ENCODE measurements at places on chromosomes 1 and 21.

GRCh38 chr21:27975514-27975913, 1008.6 kb upstream of the ADAMTS5 start:
- DNase-seq, result no peak

- DNase-seq, result no peak
These were observed 406.6 kb upstream of the CAMK1G start for GRCh38 chr1:209176866-209177430.

DNA sequence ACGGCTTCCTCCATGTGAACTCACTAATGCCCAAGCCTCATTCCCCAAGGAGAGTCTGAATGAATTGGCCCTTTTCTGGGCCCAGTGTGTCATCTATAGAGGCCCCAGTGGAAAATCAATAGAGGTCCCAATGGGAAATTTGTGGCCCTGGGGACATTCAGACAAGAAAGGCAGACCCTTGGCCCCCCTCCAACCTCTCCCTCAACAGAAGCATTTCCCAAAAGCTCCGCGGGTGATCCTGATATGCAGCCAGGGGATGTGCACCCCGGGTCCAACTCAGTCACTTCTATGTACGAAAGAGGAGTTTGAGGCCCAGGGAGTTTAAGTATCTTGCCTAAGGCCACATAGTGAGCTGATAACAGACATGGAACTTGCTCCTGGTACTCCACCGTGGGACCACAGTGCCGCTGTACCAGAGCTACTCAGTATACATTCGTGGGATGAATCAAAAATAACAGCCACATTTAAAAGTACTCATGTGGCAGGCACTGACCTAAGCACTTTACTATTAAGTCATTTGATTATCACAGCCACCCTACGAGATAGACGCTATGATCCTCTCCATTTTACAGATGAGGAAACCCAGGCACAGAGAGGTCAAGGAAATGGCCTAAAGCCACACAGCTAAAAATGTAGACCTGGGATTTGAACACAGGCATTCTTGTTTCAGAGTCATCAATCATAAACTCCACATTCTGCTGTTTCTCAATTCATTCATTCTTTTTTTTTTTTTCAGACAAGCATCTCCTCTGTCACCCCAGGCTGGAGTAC, 8.5 kb downstream of the EPHA2 start:
- no peak for DNase-seq

- no peak for DNase-seq
These were observed 424.4 kb upstream of the RUNX1 start for GRCh38 chr21:35473496-35473895.

DNA sequence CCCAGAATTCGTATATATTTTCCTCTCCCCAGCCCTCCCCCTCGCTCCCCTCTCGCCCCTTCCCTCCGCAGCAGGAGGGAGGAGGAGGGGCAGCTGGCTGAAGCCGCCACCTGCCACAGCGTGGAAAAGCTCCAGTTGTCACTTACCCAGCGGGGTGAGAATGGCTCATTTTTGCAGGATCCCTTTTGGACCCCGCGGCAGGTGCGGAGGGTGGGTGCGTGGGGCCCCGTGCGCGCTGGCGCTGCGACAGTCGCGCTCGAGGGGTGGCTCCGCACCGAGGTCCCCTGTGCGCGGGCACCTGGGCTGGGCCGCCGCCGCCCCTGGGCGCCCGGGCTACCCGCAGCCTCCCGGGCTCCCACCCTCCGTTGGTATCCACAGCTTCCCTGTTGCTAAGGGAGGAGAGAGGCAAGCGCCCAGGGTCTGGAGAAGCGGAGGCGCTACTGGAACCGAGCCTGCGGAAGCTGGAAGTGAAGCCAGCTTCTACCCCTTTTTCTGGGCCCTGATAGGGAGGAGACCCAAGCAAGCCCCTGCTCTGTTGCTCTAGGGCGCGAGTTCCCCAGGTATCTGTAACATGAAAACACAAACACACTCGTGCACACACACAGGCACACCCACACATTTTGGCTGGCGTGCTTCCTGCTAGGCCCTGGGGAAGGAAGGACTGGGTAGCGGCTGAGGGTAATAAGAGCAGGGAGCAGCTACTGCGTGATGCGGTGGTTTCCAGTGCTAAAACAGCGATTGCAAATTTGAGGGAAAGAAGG, at the start of gene ERICH3:
TSS of gene ERICH3 (minus strand) at position 442 of the 761 bp plus-strand sequence. CDS start at position 169, 273 bp downstream.
- no peak for DNase-seq

DNA sequence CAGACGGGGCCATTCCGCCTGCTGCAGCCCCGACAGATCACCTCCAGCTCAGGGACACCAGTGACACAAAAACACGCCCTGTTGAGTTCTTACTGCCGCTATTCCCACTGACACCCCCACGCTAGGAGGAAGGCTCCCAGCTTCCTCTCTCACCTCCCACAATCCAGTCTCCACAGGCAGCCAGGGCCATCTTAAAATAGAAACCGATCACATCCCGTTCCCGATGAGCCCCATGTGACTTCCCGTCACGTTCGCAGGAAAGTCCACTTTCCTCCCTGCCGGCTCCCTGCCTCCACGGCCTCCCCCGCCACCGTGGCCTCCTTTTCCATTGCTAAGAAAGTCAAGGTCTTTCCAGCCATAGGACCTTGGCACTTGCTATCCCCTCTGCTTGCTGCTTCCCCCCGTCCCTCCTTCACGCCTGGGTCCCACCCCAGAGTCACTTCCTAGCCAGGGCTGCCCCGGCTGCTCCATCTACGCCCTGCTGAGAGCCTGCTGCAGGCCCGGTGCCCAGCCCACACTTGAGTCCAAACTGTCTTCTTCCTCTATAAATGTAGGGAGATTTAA, 24.0 kb upstream of the DDOST start:
- no peak for DNase-seq

DNA sequence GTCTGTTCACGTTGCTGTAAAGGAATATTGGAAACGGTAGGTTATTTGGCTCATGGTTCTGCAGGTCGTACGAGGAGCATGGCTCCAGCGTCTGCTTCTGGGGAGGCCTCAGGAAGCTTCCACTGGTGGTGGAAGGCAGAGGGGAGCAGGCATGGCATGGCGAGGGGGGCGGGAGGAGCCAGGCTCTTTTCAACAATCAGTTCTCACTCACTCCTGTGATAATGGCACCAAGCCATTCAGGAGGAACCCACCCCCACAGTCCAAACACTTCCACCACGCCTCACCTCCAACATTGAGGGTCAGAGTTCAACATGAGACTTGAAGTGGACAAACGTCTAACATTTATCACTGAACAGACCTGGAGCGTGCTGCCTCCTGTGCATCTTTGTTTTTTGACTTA, 141.2 kb downstream of the PGBD5 start:
- no peak for DNase-seq

DNA sequence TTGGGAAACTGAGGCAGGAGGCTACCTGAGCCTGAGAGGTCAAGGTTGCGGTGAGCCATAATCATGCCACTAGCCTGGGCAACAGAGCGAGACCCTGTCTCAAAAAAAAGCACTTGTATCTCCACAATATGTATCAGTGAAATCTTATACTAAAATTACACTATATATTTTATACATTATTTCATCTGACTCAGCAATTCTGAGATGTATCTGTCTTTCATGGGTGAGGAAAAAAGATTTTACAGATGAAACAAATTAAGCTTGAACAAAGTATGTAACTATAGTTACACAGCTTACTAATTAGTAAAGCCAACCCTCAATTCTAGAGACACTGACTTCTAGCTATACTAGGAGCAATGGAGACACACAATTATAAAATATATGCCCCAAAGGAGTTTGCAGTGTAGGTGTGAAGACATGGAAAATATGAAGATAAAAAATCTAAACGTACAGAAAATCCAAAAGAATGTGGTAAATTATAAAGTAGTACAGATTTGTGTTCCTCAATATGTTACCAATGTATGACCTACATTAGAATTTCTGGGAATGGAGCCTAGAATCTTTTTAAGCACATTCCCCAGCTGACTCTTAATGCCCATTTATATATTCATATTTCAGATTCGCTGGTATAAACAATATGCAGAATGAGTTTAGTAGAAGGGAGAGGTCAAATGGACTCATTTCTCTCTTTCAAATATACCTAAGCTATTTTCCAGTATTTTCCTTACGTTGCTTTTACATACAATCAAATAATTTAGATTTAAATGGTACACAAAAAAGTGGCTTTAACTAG, 14.6 kb downstream of the GTF2B start:
- no peak for DNase-seq

DNA sequence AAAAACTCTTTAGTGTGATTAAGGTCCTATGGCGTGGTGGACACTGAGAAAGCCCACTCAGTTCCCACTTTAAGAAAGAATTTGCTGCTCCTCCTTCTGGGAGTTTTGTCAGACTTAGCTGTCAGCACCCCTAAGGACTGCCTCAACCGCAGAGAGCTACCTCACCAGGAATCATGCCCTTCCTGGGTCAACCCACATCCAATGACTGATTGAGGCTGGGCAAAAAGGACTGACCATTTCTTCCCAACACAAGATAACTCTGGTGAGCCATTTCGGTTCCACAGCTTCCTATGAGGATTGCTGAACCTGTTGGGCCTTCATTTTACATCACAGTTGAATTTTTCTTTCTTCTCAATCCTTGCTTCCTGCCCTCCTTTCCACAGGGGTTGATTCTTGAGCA, 197.9 kb downstream of the NCAM2 start:
- DNase-seq, result no peak

- no peak for DNase-seq
These were observed 72.8 kb upstream of the ATP5PO start for GRCh38 chr21:33988237-33989017.

DNA sequence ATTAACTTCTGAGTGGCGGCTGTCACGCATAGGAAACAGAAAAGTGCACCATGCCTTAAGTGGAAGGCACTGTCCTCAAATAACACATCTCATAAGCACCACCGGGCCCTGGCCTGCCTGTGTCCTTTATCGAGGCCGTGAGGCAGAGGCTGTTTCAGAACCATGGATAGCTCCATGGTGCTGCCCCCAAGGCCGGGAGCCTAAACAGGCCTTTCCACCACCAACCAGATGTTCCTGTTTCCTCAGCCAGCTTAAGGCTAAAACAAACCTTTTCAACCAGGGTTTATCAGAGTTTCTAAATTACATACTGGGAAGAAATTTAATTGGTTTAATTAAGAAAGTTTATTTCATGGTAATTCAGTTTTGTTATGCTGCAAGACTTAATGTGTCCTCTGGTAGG, 114.4 kb downstream of the DMRTA2 start:
- DNase-seq, result peak; percentile 25

GRCh38 chr1:219175212-219175564, 1.5 kb downstream of the LYPLAL1 start:
- no peak for DNase-seq

DNA sequence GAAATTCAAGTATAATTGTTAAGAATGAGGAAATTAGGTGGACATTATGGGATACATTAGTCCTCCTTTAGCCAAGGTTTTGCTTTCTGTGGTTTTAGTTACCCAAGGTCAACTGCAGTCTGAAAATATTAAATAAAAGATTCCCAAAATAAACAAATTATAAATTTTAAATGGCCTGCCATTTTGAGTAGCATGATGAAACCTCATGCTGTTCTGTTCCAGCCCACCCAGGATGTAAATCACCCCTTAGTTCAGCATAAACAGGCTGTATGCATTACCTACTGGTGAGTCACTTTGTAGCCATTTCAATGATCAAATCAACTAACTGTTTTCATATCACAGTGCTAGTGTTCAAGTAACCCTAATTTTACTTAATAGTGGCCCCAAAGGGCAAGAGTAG, 132.5 kb upstream of the LYPLAL1 start:
- no peak for DNase-seq

DNA sequence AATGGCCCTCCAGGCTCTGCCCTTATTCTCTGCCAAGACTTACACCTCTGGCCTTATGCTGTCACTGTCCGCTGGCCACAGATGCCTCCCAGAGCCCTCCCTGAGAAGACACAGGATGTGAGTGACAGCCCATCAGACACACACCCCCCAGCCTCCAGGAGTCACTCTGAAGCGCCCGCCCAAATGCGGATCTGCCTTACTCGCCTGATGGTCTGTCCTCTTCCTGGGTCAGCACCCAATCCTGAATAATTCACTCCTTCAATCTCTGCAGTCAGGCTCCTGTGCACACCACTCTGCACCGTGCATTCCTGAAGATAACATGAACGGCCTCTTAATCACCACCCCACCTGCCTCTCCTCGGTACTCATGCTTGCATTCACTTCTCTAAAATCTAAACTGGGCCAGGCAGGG, 14.7 kb downstream of the CLSTN1 start:
- DNase-seq, result no peak

- no peak for DNase-seq
These were observed 62.0 kb downstream of the SLC9A1 start for GRCh38 chr1:27092888-27093287.

DNA sequence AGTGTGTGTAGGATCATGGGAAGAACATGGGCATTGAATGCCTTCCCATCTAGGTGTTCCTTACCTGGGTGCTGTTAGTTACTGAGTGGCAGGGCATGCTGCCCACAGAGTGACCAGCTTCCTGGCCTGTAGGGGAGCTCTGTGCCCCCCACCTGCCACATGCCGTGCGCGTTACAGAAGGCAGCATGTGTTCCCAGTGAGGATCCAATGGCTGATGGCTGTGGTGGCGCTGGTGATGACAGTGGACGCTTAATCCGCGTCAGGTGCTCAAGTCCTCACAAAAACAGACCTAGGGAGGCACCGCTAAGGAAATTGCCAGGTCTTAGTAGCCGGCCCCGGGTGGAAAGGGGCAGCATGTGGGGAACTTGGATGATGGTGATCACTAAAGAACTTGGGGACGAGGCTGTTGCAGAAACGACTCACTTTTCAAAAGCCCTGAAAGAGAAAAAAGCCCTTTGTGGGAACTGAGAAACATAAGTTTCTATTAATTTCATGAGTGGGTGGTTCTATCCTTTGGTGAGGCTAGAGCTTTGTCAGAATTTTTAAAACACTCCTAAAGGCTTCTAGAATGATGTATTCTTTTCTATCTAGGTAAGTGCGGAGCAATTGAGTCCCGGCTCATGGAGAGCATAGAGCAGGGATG, 93.2 kb downstream of the PRDM2 start:
- no peak for DNase-seq

GRCh38 chr1:29211086-29212030, 19.4 kb downstream of the MECR start:
- DNase-seq, result no peak

- no peak for DNase-seq
These were observed at the start of gene CHI3L1 for GRCh38 chr1:203186446-203187303. TSS of gene CHI3L1 (minus strand) at chr1:203186704. CDS start at chr1:203186623, 81 bp downstream.

DNA sequence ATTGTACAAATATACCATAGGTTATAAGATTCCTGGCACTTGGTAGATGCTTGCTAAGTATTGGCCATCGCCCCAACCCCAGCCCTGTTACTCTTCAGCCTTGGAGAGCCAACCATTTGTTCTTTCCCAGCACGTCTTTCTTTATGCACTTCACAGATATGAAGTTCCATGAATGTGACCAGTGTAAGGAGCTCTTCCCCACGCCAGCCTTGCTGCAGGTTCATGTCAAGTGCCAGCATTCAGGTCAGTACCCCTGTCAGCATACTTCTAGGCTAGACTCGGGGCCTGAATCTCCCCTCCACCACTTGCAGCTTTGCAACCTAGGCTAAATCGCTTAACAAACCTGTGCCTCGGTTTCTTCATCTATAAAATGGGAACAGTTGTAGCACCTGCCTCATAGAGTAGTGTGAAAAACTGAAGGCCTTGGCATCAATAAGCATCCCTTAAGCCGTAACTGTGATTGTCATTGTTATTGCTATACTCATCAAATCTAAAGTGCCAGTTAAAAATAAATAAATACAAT, 41.0 kb upstream of the EPHA8 start:
- no peak for DNase-seq

All from GM19239 (cell line).